AG10803 (cell line): ENCODE measurements at places on chromosomes 5 and 9.

- peak; percentile 75 for DNase-seq
Observed at GRCh38 chr9:84297162-84297821, 43.3 kb downstream of the SLC28A3 start.

GRCh38 chr9:15121630-15122029 lies 185.4 kb downstream of the TTC39B start:
- DNase-seq = no peak

GRCh38 chr9:95788521-95788991 lies 86.9 kb upstream of the ERCC6L2 start:
- no peak for DNase-seq

GRCh38 chr5:161134956-161135355 lies 282.9 kb upstream of the ATP10B start:
- DNase-seq = no peak
